ENCODE measurements at places on chromosomes 1 and 21.

DNA sequence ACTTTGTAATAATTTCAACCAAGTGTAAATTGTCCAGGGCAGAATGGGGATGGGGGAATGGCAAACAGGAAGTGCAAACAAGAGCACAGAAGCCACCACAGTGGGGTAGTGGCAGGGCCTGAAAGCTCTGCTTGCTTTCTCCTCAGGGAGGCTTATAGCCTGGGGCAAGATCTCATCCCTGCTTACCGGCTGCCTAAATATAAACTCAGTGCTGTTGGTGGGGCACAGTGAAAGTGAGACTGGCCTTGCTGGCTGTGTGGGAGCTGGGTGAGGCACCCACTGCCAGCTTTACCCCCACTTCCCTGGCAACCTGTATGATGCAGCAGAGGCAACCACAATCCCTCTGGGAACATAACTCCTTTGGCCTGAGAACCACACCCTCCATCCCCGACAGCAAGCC lies 15.2 kb downstream of the STYXL2 start:
- DNase-seq = no peak

- DNase-seq = no peak
These were observed 1.4 kb downstream of the RPE65 start for GRCh38 chr1:68448365-68448764.

DNA sequence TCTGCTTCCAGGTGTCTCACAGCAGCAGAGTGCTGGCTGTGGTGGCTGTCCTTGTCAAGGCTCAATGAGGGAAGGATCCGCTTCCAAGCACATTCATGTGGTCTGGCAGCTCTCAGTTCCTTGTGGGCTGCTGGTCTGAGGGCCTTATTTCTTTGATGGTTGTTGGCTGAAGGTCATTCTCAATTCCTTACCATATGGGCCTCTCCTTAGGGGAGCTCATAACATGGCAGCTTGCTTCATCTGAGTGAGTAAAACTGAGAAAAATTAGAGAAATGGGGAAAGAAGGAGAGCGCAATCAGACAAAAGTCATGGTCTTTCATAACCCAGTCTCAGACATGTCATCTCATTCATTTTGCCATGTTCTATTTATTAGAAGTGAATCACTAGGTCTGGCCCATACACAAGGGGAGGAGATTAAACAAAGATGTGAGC lies 81.7 kb upstream of the TSPAN2 start:
- no peak for DNase-seq

DNA sequence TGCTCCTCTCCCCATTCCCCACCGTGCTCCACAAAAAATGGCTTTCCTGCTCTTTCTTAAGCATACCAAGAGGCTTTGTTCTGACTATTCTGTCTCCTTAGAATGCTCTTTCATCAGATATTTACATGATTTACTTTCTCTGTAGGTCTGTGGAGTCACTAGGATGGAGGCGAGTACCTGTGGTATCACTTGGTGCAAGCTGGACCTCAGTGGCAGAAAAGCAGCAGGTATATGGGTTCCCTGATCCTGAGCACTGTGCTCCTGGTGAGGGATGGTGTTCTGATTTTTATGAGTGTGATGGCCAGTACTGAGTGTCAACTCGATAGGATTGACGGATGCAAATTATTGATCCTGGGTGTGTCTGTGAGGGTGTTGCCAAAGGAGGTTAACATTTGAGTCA lies 10.0 kb downstream of the C1orf87 start:
- DNase-seq = no peak

DNA sequence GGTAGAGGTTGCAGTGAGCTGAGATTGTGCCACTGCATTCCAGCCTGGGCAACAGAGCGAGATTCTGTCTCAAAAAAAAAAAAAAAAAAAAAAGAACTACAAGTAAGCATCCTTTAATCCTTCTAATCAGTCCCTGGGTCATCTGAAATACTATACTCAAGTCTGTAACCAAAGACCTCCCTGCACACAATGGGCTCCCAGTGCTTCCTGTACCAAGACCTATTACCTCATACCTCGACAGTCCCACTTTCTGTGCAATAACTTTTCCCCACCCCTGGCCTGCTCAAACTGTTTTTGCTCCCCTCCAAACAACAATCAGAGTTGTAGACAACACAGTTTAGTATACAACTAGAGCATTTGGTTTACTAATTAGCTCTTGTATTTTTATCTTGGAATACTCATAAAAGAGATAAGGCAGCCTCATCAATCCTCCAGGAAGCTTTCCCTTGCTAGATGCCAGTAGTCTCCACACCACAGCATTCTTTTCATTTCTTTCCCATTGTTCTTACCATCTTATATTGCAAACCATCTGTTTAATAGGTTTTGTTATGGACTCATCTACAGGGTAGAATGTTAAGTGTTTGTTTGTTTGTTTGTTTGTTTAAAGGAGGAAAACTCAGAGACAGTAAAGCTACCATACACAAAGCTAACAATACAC lies 19.2 kb upstream of the RLF start:
- peak; percentile 57 for DNase-seq

DNA sequence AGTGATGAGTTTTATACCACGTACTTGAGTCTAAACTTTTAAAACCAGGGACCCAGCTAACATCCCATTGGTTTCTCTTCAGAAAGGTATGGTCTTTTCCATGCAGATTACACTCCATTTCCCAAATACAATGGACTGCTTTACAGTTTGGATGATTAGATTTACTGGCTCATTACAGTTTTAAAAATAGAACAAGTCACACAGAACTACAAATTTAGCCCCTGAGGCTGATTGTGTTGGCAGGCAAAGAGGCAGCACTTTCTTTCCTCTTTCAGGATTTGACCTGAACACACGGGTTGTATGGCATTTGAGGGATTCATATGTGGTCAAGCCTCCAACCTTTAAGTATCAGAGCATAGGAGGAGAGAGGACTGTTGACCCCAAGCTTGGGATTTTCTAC lies 21.8 kb upstream of the VTCN1 start:
- DNase-seq = no peak

DNA sequence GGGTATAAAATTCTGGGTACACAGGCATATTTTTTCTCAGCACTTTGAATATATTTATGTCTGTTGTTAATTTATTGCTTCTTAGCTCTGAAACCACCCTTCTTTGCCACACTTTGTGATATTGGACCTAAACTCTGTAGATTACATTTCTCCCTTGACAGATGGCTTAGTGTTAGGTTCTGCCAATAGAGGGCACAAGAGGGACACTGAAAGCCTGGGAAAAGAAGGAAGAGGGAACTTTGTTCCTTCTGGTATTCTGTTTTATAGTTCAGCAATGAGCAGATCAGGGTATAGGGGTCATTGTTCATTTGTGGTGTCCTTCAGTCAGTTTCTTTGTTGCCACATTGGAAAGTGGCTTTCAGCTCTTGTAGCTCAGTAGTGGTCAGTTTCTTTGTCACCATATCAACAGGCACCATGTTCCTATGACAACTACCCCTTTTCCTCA lies 423.5 kb upstream of the PROX1 start:
- no peak for DNase-seq

DNA sequence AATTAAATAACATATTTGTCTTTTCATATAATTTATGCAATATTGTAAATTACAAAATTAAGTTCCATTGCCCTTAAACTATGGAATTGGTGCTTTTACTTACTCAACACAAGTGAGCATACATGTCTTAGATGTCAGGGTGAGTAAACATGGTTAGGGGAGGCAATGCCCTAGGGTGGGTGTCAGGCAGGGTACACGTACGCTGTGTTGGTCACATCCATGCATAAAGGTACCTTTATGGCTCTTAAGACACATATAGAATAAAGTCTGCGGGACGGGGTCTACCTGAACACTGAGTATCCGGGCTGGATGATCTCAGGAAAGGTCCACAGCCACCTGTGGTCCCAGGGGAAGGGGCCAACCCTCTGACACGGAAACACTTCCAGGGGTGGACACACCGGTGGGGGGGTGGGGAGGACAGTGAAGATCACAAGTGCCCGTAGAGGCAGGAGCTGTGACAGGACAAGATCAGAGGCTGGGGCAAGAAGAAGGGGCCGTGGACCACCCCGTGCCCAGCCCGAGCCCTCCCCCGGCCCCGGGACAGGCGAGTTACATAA lies 720 bp downstream of the LIN9 start:
- DNase-seq = no peak

GRCh38 chr1:56188221-56188620 lies 391.1 kb downstream of the PLPP3 start:
- no peak for DNase-seq

DNA sequence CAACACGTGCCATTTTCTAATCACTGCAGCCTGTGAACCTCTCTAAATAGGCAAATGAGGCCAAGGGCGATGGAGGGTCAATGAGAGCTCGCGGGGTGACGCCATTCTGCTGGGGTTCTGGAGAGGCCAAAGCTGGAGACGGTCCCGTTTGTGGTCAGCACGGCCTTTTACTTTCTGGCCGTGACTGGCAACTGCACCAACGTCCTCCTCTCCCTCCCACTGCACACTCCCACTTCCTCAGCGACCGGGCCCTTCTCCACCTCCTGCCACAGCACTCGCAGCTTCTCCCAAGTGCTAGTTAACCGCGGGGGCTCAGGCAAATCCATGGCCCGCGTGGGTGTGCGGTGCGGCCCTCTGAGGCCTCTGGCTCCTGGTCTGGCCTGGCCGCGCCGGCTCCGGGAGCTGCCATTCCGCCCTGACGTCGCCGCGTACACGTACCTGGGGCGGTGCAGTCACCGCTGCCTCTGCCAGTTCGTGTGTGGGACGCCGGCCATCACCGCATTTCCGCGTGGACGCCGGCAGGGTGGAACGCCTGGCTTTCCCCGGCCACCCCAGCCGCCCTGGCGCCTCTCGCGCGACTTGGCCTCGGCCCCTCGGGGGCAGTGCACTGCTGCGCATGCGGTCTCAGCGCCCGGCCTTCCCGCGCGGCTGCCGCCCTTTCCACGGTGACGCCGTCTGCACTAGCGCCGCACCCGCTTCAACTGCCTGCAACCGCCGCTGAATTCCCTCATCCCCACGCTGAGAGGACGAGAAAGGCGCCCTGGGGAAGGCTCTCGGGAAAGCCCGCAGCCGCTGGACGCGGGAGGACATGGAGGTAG lies 18.2 kb downstream of the OR2C3 start:
- no peak for DNase-seq

GRCh38 chr21:27570306-27570868 lies 603.5 kb upstream of the ADAMTS5 start:
- DNase-seq = peak; percentile 84
